ENCODE measurements at places on chromosomes 1 and 21.

DNA sequence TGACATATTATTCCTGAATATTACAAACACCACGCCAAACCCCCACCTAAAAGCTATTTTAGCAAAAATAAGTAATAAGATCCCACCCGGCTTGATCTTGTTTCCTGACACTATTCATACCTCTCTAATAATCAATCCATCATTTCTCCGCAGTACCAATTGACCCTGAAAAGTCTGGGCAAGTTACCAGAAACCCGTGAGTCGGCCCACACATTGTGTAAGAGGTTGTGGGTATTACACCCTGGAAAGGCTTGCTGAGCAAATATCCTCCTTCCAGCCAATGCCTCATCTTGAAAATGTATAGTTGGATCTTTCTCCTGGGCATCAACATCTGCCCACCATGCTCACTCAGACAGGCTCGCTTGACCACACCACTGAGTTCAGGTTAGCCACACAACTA, 451.0 kb downstream of the TTLL7 start:
- no peak for DNase-seq

DNA sequence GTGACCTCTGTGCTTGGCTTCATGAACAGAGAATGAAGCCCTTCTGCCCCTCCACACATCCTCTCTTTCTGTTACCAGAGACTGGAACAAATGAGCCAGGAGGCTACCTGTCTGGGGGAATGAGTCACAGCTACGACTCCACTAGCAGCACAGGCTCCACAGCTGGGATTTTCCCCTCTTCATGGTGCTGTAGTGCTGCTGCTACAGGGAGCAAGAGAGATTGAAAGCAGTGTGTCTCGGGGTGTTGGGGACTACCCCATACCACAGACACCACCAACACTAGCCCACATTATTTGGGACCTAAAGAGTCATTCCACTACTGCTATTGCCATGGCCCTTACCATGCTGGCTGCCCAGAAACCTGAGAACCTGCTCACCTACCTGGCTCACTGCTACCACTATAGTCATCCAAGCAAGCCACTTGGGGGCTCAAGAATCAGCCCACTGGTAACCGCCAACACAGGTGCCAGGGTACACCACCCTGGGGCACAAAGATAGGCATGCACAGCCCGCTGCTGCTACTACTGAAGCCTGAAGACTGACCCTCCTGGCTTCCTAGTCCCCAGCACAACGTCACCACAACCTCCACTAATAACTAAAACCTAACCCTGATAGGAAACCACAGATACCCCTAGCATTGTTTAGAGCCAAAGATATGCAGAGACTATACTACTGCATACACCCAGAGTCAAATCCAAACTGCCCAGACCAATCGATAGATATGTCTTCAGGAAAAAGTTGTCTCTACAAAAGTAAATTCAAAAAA, 17.7 kb downstream of the CD1E start:
- no peak for DNase-seq

DNA sequence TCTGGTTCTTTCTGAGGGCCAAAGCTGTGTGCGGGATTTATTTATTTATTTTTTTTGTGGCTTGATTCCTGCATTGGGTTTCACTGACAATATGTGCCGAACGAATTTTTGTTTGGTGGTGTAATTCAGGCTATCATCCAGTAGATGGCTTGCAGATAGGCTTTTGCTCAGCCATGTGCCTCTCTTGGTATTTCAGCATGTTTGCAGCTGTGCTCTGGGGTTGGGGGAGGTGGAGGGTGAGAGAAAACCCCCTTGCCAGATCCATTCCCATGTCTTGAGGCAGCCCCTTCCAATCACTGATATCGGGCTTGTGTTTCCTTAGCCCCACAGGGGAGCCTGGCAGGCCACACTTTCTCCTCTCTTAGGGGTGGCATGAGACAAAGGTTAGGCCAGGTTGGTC, 302.4 kb downstream of the PTGER3 start:
- no peak for DNase-seq

- no peak for DNase-seq
Measured at GRCh38 chr1:202656951-202657646, 53.2 kb downstream of the SYT2 start.

DNA sequence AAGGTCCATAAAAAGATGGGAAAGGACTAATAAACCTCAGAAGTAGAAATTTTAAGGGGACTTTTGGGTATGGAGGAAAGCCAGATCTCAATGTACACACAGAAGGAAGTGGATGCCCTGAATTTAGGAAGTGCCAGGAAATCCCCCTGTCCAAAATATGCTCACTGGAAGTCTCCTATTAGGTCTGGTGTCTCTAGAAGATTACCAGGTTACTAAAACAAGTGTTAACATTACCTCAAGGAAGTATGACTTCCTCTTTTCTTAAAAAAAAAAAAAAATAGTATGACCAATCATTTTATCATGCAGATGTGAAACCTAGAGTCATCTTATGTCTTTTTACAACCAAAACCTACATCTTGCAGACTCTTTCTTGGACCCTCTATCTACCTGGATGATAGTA, 30.7 kb downstream of the CD58 start:
- no peak for DNase-seq

GRCh38 chr1:172254521-172255222, 165.8 kb upstream of the C1orf105 start:
- DNase-seq, result no peak

GRCh38 chr1:163106364-163106987, 37.3 kb downstream of the RGS4 start:
- DNase-seq, result no peak

DNA sequence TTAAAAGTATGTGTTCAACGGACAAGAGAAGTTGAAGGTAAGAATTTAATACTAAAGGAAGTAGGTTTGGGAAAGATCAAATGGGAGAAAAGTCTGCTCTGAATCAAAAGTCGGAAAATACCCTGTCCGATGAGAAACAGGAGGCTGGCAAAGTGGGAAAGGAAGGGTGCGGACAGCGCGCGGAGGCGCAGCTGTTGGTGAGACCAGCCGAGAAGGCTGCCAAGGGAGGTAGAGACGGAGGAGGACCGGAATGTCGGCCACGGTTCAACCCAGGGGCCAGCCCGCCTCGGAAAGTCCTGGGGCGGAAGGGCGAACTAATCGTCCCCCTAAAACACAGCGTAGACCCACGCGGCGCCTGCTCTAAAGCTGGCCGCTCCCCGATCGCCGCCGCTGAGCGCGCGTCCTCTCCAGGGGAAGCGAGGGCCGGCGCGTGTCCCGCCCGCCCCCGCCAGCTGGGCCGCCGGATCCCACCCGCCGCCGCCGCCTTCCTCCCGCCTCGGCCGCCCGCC, 639 bp upstream of the SPATA1 start:
- peak; percentile 17 for DNase-seq

DNA sequence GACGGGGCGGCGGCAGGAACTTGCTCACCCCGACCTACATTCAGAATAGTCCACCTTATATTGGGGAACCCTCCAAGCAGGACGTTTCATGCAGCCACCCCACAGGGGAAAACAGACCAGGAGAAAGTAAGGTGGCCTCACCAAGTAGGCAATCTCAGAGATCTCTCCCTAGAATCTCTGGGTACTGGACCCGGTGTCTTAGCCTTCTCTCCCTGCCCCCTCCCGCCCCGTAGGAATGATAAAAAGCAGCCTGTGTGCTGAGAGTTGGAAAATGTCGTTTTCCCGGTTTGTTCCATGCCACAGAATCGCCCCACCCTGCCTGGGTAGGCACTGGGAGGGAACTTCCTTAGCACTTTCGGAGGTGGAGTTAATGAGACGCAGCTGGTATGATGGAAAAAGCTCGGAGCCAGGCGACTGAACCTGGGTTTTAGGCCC, 789 bp upstream of the PTPN14 start:
- DNase-seq, result peak; percentile 38

- no peak for DNase-seq
Measured at GRCh38 chr1:10304295-10304694, 93.9 kb downstream of the KIF1B start.

GRCh38 chr1:63042278-63042677, 258.3 kb downstream of the ATG4C start:
- no peak for DNase-seq

GRCh38 chr1:238438311-238439270, 547.9 kb upstream of the ZP4 start:
- no peak for DNase-seq

DNA sequence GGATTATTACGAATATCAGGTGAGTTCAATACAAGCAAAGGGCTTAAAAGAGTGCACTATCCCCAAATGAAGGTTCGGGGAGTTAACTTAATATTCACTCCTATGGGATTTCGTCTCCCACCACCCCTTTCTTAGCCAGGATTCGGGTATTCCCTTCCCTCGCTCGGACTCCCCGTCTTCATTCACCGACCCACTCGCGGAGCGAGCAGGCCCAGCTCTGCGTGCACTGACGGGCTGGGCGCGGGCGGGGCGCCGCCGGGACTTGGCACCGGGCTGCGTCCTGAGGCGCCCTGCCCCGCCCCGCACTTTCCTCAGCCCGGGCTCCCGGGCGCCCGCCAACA, 7.7 kb upstream of the MPZL1 start:
- peak; percentile 45 for DNase-seq

- DNase-seq, result no peak
Measured at GRCh38 chr1:96715482-96715881, 6.1 kb upstream of the PTBP2 start.

DNA sequence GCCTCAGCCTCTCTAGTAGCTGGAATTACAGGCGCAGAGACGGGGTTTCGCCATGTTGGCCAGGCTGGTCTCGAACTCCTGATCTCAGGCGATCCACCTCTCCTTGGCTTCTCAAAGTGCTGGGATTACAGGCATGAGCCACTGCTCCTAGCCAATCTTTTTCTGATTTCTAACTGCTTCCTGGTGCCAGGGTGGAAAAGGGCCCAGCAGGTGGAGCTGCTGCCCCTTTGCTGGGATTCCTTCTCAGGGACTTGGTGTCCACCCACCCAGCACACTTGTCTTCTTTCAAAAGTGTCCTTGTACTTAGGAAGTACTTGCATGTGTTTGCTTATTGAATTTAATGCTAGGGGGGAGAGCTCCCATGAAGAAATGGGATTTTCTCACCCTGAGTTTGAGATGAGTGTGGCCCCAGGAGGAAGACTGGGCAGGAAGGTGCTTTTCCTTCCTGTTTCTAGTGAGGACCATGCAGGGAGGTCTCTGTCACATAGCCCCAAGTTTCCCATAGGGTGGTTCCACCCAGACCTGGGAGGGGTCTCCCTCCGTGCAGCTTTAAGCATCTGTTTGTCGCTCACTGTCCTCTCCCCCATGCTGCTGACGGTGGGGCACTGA, 14.2 kb downstream of the UTP11 start:
- peak; percentile 100 for DNase-seq

GRCh38 chr1:1435106-1435903, at the start of gene VWA1:
Gene VWA1, plus strand, starts transcription at chr1:1435690. Its CDS starts 59 bp downstream, at chr1:1435749.
- no peak for DNase-seq

- peak; percentile 89 for DNase-seq
Measured at GRCh38 chr1:28830814-28831213, 18.8 kb downstream of the OPRD1 start.

DNA sequence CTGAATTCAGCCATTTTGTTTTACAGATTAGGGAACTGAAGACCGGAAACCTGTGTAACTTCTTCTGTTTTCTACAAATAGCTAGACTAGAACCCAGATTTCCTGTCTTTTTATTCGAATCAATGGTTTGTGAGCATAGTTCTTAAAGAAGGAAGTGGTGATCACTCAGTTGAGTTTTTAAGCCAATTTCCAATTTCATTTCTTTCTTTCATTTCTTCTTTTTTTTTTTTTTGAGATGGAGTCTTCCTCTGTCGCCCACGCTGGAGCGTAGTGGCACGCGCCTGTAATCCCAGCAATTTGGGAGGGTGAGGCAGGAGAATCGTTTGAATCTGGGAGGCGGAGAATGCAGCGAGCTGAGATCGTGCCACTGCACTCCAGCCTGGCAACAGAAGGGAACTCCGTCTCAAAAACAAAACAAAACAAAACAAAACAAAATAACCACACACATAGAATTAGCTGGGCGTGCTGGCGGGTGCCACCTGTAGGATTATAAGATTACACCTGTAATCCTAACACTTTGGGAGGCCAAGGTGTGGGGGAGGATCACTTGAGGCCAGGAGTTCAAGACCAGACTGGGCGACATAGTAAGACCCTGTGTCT, 3.0 kb upstream of the MDM4 start:
- no peak for DNase-seq

- DNase-seq, result no peak
Measured at GRCh38 chr1:91804546-91805023, 81.4 kb downstream of the TGFBR3 start.

GRCh38 chr1:177780096-177780700, 189.7 kb downstream of the SEC16B start:
- DNase-seq, result peak; percentile 31

GRCh38 chr1:232454227-232454886, 175.6 kb downstream of the SIPA1L2 start:
- DNase-seq, result no peak

- peak; percentile 36 for DNase-seq
Measured at GRCh38 chr1:22673486-22674409, 20.7 kb downstream of the C1QB start.

- DNase-seq, result no peak
Measured at GRCh38 chr1:163055005-163055404, 14.2 kb upstream of the RGS4 start.

DNA sequence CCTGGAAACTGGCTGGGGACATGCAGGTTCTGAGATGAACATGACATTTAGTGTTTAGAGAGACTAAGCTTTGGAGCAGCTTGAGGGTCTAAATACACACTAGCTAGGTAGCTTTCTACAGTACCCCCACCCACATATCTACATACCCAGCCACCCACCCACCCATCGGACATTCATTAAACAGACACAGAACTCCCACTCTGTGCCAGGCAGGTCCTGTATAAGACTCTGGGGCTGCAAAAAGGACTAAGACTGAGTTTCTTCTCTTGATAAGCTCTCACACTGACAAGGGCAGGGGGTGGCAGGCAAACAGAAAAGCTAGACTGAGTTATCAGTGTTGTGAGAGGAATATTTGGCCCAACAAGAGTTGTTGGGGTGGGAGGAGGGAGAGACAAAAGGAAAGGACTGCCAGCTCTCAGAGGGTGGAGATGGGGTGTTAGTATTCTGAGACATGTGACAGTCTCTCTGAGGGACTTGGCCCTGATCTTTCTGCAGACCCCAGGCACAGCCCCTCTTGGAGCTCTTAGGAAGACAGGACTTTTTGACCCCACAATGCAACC, 6.8 kb downstream of the MAP7D1 start:
- no peak for DNase-seq

- no peak for DNase-seq
Measured at GRCh38 chr1:180530501-180530900, 28.1 kb upstream of the ACBD6 start.

- no peak for DNase-seq
Measured at GRCh38 chr1:55560266-55560665, 345.1 kb upstream of the USP24 start.

All from DMS 273 treated with DMSO at 0.1 percent for 48 hours (cell line).